Activated CD4-positive, CD25-positive, alpha-beta regulatory T cell (primary cell): ENCODE measurements at places on chromosomes 3 and 15.

DNA sequence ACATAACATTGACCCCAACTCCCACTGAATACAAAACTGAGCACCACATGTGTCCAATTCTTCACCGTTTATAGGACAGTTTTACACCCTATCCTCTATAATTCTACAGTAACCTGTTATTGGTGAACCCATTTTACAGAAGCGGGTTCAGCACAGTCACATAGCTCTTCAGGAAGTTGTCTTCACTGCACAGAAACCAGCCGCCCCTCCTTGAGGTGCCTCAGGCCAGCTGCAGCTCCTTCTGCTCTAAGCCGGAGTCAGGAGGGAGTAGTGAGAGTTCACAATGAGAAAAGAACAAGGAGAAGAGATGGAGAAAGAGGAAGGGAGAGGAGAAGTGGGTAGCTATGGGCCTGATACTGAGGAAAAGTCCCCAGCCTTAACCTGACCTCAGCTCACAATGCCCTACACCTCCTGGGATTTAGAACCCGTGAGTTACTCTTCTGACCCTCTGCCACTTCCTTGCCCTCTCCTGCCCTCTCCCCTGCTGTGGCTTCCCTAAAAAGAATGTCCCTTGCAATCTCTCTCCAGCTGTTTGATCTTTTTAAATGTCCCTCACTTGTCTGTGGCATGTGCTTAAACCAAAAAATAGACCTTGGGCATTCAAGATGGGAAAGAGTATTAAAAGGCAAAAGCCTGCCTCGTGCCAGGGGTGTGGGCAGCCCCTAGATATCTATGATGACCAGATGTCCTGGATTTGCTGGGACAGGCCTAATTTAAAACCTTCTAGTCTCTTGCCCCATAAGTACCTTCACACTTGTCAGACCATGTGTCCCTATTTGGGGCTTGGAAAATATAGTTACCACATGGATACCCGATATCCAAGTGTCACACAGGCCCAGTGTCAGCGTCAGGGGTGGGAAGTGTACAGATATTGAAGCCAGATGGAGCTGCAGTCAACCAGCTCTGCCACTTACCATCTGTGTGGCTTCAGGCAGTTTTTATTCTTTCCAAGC is 71.3 kb upstream of the HES1 start:
- DNase-seq, result no peak

DNA sequence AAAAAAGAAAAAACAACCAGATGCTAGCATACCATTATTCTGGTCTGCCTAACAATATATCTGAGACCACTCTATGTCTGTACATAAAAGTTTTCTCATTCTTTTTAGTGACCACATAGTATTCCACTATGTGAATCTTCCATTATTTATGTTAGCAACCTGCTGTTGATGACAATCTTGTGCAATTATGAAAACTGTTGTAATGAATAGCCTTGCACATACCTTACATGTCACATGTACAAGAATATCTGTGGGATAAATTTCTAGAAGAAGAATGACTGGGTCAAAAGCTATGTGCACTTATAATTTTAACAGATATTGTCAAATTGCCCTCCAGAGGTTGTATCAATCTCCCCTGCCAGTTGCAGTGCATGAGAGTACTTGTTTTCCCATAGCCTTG is 62.5 kb downstream of the ARHGAP31 start:
- no peak for DNase-seq

DNA sequence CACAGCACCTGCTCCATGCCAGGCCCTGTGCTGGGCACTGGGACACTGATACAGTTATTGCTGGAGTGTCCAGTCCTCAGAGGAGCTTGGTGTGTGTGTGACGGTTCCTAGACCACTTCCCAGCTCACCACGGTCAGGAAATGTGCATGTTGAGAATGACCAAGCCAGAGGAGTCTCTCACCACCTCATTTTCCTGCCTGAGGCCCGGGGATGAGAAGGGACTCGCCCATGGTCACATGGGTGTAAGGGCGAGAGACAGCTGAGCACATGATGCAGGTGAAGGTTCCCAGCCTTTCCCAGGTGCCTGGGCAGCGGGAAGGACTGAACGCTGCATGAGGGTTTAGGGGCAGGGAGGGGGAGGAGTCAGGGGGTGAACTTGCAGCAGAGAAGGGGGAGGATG is 180.9 kb upstream of the TLE3 start:
- DNase-seq, result no peak

DNA sequence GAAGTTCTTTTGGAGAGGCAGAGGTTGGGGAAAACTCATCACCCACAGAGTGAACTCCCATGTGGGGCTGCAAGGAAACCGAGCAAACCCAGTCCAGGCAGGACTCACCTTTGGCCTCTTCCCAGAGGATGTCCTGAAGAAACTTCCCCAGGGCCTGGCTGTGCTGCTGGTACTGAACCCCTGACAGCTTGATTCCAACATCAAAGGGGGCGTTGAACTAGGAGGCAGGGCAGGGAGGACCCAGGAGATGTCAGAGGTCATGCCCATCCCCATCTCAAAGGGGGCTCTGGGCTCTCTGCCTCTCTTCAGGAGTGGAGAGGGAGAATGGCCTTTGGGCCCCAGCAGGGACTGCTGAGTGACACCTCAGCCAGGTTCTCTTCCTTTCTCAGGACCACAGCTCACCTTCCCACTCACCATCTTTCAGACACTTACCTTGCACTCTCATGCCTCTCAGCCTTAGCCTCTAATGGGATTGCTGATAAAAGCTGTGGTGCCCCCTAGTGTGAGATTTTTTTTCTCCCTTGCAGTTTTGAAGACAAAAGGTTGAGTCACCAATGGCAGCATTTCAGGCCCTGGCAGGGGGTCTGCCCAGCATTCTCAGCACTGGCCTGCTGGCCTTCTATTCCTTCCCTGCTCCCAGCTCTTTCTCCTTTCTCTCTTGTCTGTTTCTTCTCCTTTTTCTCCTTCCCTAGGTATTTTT is 6.0 kb downstream of the GHRL start:
- DNase-seq, result no peak

- peak; percentile 16 for DNase-seq
Observed at GRCh38 chr3:15291589-15292541, 40.5 kb downstream of the SH3BP5 start.

DNA sequence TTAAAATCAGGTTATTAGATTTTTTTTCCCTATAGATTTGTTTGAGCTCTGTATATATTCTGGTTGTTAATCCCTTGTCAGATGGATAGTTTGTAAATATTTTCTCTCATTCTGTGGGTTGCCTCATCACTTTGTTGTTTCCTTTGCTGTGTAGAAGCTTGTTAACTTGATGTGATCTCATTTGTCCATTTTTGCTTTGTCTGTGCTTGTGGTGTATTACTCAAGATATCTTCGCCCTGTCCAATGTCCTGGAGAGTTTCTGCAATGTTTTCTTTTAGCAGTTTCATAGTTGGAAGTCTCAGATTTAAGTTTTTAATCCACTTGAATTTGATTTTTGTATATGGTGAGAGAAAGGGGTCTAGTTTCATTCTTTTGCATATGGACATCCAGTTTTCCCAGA is 699.1 kb downstream of the NAALADL2 start:
- DNase-seq, result no peak

DNA sequence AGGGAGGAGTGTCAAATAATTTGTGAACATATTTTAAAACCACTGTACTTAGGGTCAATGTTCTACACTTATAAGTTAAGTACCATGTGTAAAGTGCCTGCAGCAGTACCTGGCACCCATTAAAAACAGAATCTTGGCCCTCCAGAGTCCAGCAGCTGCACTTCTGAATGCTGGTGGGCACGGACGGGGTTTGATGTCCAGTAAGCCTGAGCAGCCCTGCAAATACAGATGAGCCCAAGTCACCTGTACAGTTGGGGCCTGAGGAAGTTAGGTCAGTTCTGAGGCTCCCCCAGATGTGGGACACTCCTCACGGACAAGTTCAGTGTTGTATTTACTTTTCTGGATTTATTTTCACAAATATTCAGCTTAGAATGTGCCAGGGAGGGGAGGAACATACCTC is 150.0 kb upstream of the CTDSPL start:
- DNase-seq, result no peak

- DNase-seq, result no peak
Observed at GRCh38 chr3:59472541-59472940, 422.7 kb upstream of the CFAP20DC start.

GRCh38 chr15:60708684-60709083 is 229.7 kb upstream of the ICE2 start:
- DNase-seq, result no peak

- no peak for DNase-seq
Observed at GRCh38 chr15:48609486-48609885, 36.0 kb downstream of the FBN1 start.

GRCh38 chr15:40990789-40991188 is 37.5 kb downstream of the CHAC1 start:
- DNase-seq, result no peak

GRCh38 chr15:87033056-87033455 is 953.4 kb downstream of the AGBL1 start:
- no peak for DNase-seq

DNA sequence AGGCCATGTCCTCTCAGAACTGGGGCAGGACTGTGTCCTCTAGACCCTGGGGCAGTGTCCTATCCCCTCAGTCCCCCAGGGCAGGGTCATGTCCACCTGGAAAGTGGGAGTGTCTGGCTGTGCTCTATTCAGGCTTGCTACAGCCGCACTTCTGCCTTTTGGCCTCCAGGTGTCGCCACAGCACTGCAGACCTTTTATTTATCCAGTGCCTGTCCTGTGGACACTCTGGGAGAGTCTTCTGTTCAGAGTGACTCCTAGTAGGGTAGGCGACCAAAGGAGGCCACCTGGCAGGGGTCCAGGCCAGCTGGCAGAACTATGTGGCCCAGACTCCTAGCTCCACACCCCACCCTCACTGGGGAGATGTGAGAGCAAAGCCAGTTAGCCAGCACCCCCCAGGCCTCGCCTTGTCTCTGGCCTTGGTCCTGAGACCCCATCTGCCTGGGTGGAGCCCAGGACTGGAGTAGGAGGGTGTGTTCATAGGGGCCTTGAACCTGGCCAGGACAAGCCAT is 3.9 kb downstream of the TMIE start:
- DNase-seq, result peak; percentile 32

DNA sequence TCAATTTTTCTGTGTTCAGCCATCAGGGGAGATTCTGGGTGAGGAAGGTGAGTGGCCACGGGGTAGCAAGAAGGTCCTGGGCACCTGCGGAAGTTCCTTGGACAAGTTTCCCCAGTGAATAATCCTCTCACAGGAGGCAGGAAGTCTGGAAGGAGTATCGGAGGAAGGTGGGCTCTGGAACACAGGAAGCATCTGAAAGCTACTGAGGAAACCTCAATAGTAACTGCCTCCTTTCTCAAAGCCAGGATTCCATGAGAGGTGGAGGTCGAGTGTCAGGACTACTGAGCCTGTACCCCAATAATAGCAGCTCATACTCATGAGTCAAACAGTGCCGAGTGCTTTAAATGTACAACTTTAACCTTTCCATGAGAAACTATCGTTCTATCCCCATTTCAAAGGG is 110.9 kb downstream of the OXNAD1 start:
- DNase-seq, result no peak

DNA sequence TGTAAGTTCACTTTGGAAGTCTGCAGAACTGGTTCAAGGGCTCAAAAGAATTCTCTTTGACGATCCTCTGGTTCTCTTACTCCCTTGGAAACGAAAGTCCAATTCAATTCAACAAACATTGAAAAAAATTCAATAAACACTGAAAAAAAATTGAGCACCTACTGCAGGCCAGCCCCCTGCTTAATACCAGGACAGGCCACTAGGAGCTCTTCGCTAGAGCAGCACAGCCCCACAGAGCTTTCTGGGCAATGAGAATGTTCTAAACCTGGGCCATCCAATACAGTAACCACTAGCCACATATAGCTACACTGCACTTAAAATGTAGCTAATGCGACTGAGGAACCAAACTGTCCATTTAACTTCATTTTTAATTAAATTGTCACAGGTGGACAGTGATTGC is 50.4 kb upstream of the DCLK3 start:
- no peak for DNase-seq

GRCh38 chr3:4981665-4982494 is 2.6 kb downstream of the BHLHE40 start:
- DNase-seq, result no peak

DNA sequence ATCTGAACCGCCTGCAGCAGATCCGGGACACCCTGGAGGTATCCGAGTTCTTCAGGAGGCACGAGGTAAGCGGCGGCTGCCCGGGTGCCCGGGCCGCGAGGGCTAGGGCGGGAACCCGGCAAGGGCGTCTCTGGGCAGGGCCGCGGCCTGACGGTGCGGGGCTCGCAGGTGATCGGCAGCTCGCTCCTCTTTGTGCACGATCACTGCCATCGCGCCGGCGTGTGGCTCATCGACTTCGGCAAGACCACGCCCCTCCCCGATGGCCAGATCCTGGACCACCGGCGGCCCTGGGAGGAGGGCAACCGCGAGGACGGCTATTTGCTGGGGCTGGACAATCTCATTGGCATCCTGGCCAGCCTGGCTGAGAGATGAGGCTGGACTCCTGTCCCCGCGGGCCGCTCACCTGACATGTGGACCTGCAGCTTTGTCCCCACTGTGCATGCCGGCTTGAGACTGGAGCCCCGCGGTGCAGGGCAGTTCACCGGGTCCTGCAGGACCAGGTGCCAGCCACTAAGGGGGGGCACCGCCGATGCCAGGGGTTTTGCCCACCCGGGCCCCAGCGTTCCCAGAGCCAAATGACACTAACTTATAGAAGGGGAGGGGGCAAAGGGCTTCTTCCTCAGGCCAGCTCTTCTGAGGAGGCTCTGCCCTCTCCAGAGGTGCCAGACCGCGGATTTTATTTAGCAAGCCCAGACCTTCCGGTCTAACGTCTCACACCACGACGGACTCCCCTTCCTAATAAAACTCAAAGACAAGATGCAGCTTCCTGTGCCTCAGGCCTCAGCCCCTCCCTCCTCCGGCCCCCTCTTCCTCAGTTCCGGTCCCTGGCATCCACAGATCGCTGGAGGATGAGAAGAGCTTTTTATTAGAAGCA is 9.4 kb downstream of the ITPKA start:
- DNase-seq, result no peak

DNA sequence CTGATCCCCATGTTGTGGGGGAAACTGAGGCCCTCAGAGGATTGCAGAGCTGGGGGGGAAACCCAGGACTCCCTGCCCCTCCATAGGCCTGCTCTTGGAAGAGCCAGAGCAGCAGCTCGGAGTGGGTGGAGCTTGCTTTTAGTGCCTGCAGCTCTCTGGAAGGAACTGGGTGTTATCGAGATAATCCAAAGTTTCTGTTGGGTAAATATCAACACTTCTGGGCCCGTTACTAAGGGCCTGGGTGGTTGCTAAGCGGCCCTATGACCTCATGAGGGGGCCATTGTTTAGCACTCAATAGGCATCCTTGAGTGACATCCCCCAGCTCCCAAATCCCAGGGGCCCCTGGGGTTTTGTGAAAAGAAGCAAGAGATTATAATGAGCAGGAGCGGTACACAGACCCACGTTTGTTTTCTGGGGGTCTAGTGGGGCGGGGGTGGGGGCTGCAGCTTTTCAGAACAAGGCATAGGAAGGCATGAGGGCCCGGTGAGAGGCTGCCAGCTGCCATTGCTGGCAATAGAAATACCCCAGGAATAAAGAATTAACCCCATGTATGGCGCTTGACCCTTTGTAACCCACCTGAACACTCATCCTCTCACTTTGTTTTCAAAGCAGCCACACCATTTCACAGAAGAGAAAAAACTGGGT is 48.3 kb upstream of the ATP2B2 start:
- DNase-seq, result no peak
